ENCODE measurements at places on chromosomes 13 and 19. TPM values are rescaled to one million over a fixed set of nuclear protein-coding genes. Genes with fewer than 3 reads are reported as not detected.

- peaks cover 57% of the 10 kb centered on the region for H3K27me3 ChIP-seq
- DNase-seq = no peak
- H3K4me1 ChIP-seq = no peaks in the 10 kb centered on the region
Observed at GRCh38 chr19:45939792-45940514, 25.4 kb upstream of the NANOS2 start.

DNA sequence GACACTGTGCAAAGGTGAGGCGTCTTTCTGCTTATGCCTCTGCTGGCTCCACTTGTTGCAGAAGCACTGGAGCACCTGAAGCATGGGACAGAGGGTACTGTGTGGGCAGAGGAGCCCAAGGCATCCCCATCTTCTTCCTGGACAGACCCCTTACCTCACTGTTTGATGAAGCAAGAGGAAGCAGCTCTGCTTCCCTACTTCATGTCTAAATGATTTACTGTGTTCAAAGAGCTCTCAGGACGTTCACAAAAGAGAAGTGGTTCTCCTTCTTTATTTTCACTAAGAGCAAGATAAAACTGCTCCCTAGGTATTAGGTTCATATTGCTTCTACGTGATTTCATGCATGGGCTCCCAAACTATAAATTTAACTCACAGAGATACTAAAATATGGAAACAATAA lies 1635.4 kb upstream of the SLC10A2 start:
- DNase-seq = no peak
- H3K36me3 ChIP-seq = no peaks in the 10 kb centered on the region
- no peaks in the 10 kb centered on the region for H3K27me3 ChIP-seq
- no peak overlapping the region for H3K4me3 ChIP-seq
- no peak overlapping the region for H3K27ac ChIP-seq

- DNase-seq = no peak
- H3K27ac ChIP-seq = no peak overlapping the region
- no peaks in the 10 kb centered on the region for H3K27me3 ChIP-seq
- H3K36me3 ChIP-seq = no peaks in the 10 kb centered on the region
- no peak overlapping the region for H3K4me3 ChIP-seq
Observed at GRCh38 chr13:51346397-51346796, 6.9 kb downstream of the SERPINE3 start.

- H3K27ac ChIP-seq = no peak overlapping the region
- no peaks in the 10 kb centered on the region for H3K27me3 ChIP-seq
- DNase-seq = no peak
- H3K4me1 ChIP-seq = peaks cover under 1% of the 10 kb centered on the region
- no peak overlapping the region for H3K4me3 ChIP-seq
Observed at GRCh38 chr13:99290894-99291293, 16.3 kb downstream of the GPR183 start.

DNA sequence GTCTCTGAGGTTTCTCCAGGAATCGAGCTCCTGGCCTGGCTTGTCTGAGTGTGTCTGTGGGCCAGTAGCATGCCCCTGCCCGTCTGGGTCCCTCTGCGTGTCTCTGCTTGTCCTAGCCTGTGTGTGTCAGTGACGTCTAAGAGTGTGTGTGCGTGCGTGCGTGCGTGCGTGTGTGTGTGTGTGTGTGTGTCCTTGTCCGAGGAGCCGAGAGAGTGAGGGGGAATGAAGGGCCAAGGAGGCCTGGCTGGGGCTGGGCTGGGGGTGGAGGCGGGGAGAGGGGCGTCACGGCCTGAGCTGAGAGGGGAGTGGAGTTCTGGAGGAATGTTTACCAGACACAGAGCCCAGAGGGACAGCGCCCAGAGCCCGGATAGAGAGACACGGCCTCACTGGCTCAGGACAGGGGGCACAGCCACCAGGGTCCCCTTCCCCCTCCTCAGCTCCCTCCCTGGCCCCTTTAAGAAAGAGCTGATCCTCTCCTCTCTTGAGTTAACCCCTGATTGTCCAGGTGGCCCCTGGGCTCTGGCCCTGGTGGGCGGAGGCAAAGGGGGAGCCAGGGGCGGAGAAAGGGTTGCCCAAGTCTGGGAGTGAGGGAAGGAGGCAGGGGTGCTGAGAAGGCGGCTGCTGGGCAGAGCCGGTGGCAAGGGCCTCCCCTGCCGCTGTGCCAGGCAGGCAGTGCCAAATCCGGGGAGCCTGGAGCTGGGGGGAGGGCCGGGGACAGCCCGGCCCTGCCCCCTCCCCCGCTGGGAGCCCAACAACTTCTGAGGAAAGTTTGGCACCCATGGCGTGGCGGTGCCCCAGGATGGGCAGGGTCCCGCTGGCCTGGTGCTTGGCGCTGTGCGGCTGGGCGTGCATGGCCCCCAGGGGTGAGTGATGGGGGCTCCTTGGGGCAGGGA lies at the start of gene AXL:
AXL (plus strand) TSS at position 609 of the 893 bp plus-strand sequence; CDS start at position 779, 170 bp downstream.
- H3K4me3 ChIP-seq = peak within 1 kb of the TSS; percentile 89
- H3K27me3 ChIP-seq = no peaks in the 10 kb centered on the region
- H3K36me3 ChIP-seq = peaks cover 24% of the 10 kb centered on the region
- DNase-seq = peak; percentile 86
- H3K4me1 ChIP-seq = peaks cover 28% of the 10 kb centered on the region
- peak within 1 kb of the TSS; percentile 99 for H3K27ac ChIP-seq

DNA sequence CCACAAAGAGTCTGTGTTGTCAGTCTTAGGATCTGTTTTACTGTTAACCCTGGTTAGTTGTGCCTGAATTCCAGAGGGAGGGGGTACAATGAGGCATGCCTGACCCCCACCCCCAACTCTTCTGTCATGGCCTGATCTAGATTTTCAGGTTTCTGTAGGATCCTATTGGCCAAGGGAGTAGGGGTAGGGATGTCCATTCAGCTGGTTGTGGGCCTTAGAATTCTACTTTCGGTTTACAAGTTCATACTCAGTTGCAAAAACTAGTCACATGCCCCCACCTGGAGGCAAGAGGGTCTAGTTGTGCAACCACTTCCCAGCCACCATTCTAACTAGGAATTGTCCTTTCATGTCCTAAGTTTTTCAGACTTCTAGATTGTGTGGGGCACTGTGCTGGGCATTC lies 94.3 kb upstream of the MBNL2 start:
- H3K27ac ChIP-seq = no peak overlapping the region
- no peaks in the 10 kb centered on the region for H3K27me3 ChIP-seq
- peaks cover 22% of the 10 kb centered on the region for H3K4me1 ChIP-seq
- H3K36me3 ChIP-seq = no peaks in the 10 kb centered on the region
- H3K4me3 ChIP-seq = no peak overlapping the region

DNA sequence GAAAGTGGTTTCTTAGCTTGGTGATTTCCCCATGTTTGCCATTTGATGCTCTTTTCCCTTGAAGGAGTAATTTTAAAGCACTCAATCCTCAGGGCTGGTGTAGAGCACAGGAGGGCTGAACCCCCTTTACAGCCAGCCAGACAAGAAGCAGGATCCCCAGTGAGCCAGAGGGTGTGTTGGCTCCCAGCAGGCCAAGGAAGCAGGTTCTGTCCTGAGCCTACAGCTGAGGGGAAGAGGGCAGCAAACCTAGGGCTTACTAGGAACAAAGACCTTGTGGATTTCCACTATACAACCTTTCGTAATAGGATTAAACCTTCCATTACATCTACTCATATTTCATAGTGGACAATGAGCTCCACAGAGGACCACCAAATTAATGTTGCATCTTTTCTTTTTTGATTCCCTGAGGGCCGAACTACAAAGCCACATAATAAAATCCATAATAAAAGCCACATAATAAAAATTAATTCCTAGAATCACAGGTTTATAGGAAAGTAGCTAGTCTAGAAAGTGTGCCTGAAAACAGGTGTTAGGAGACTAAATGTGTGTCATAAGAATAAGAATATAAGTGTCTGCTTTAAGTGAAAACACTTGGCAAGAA lies 300.2 kb downstream of the DCLK1 start:
- no peaks in the 10 kb centered on the region for H3K36me3 ChIP-seq
- no peak for DNase-seq
- peaks cover 5% of the 10 kb centered on the region for H3K4me1 ChIP-seq
- H3K4me3 ChIP-seq = no peak overlapping the region
- no peak overlapping the region for H3K27ac ChIP-seq

- no peak overlapping the region for H3K27ac ChIP-seq
- no peaks in the 10 kb centered on the region for H3K4me1 ChIP-seq
- H3K27me3 ChIP-seq = no peaks in the 10 kb centered on the region
- peaks cover 3% of the 10 kb centered on the region for H3K36me3 ChIP-seq
- no peak overlapping the region for H3K4me3 ChIP-seq
- DNase-seq = no peak
Observed at GRCh38 chr19:48094129-48094854, 16.3 kb downstream of the PLA2G4C start.

DNA sequence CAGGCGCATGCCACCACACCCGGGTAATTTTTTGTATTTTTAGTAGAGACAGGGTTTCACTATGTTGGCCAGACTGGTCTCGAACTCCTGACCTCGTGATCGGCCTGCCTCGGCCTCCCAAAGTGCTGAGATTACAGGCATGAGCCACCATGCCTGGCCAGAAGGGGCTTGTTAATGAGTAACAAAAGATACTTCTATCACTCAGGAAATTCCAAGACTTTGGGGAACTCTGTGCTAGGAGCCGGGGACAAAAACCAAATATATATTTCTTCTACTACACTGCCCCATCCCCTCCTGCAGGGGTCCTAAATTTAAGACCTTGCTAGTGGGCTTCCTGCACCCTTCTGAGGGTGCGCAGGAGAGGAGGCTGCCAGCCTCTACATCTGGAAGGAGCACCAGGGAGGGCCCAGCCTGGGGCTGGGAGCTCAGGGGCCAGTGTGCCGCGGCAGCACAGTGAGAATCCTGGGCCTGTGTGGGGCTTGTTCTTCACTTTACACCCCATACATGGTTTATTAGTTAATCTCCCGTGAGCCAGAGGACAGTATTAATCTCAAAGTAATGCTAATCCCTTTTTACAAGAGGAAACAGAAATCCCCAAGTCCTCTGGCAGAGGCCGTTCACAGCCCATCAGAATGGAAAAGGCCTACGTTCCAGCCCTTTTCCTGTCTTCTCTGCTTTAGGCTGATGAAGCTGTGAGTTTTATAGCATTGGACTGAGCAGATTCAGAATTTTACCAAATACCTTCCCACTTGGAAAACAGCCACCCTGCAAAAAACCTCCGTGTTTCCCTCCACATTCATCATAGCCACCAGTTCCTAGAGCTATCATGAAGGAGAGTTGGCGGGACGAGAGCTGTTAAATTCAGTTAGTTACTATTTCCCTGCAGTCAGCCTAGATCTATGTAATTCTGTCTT lies 44.4 kb upstream of the NPAS1 start:
- H3K27me3 ChIP-seq = no peaks in the 10 kb centered on the region
- H3K4me3 ChIP-seq = no peak overlapping the region
- H3K4me1 ChIP-seq = peaks cover 35% of the 10 kb centered on the region
- H3K36me3 ChIP-seq = no peaks in the 10 kb centered on the region

DNA sequence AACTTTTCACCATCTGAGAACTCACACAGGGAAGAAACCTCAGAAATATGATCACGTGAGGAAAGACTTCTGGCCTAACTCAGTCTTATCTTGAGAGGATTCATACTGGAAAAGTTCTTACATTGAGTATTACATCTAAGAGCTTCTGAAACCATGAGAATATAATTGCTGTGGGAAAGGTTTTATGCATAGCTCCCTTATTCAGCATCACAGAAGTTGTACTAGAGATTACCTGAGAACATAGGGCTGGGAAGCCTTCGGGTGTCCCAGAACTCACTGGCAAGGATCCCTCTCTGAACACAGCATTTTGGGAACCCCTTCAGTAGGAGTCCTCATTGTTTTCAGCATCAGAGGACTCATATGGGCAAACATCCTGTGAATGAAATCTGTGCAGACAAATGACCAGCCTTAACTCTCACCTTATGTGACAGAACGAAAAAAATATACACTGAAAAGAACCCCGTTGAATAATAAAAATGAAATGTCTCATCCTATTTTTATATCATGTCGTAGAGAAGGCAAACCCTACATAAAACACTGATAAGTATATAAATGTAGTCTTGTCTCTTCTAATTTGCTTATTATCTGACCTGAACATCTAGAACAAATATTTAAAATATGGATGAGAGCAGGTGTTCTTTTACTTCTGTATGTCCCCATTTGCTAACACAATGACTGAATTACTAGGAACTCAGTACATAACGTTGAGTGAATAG lies 14.2 kb downstream of the ZNF274 start:
- no peak overlapping the region for H3K27ac ChIP-seq
- no peaks in the 10 kb centered on the region for H3K27me3 ChIP-seq
- H3K36me3 ChIP-seq = peaks cover 61% of the 10 kb centered on the region

- peak; percentile 45 for DNase-seq
- H3K27me3 ChIP-seq = no peaks in the 10 kb centered on the region
- no peak overlapping the region for H3K27ac ChIP-seq
Observed at GRCh38 chr19:50835785-50836542, 2.6 kb upstream of the KLK15 start.

DNA sequence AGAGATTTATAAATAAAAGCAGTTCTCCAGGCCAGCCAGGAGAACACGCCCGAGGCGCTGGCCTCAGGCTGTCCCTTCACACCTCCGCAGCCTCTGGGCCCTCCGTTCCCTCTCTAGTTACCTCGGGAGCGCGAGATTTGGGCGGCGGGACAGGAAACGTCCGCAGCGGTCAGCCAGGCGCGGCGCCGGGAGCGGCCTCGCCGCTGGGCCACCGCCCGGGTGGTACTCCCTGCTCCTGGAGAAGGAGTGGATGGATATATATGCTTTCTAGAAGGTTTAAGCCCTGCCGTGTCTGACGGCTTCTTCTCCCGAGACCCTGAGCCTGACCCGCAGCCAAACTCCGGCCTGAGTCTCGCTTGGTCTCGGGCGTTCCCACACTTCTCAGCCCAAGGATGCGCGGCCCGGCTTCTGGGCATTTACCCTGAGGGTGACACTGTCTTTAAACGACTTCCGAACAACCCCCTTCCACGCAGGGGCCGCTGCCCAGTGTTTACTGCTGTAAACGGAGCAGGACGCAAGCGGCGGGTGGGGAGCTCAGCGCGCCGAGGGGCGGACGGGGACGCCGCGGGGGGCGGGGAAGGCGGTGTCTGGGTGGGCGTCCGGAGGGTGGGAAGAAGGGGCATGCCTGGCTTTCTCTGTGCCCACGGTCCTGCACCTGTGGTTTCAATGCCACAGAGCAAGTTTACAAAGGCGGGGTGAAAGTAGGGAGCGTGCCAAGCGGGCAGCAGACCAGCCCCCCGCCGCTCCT lies 2.0 kb upstream of the ZIC2 start:
- no peaks in the 10 kb centered on the region for H3K36me3 ChIP-seq
- no peaks in the 10 kb centered on the region for H3K4me1 ChIP-seq
- no peak overlapping the region for H3K4me3 ChIP-seq
- H3K27ac ChIP-seq = no peak overlapping the region

- H3K4me1 ChIP-seq = peaks cover 8% of the 10 kb centered on the region
- H3K27me3 ChIP-seq = peaks cover 24% of the 10 kb centered on the region
- no peak overlapping the region for H3K4me3 ChIP-seq
- no peak overlapping the region for H3K27ac ChIP-seq
Observed at GRCh38 chr13:50244713-50245574, 229.7 kb downstream of the KCNRG start.

DNA sequence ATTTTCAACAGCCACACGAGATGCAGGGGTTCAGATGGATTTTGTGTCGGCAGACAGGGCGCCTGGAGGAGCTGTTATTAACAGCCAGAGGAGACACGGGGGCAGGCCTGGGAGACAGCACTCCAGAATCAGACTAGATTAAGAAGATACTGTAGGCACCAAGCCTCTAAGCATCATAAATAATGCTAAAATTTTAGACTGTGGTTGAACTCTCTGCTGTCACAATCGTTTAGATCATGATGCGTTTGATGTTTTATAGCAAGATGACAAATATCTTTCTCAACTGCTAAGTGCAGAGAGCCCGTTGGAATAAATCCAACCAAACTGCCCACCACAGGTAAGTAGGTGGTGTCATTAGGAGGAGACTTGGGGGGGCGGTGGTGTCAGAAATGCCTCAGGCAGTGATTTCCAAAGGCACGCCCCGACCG lies 63.9 kb downstream of the CEBPG start:
- no peak for DNase-seq
- no peak overlapping the region for H3K4me3 ChIP-seq
- no peaks in the 10 kb centered on the region for H3K27me3 ChIP-seq
- no peaks in the 10 kb centered on the region for H3K36me3 ChIP-seq
- H3K4me1 ChIP-seq = peaks cover 6% of the 10 kb centered on the region

Gene RNF113B
- not detected for polyA plus RNA-seq

Gene ARHGEF18
- 13.7 TPM for polyA plus RNA-seq

Measured in IMR-90 (cell line).